ENCODE measurements at places on chromosomes 13 and 19.
A peak's percentile ranks its signal among the peaks of the same experiment; 100 is the strongest.

- DNase-seq = peak; percentile 38
Measured at GRCh38 chr19:19459073-19459472, 53.6 kb downstream of the GATAD2A start.

- peak; percentile 86 for DNase-seq
Measured at GRCh38 chr19:41144403-41144802, 30.2 kb downstream of the CYP2F1 start.

DNA sequence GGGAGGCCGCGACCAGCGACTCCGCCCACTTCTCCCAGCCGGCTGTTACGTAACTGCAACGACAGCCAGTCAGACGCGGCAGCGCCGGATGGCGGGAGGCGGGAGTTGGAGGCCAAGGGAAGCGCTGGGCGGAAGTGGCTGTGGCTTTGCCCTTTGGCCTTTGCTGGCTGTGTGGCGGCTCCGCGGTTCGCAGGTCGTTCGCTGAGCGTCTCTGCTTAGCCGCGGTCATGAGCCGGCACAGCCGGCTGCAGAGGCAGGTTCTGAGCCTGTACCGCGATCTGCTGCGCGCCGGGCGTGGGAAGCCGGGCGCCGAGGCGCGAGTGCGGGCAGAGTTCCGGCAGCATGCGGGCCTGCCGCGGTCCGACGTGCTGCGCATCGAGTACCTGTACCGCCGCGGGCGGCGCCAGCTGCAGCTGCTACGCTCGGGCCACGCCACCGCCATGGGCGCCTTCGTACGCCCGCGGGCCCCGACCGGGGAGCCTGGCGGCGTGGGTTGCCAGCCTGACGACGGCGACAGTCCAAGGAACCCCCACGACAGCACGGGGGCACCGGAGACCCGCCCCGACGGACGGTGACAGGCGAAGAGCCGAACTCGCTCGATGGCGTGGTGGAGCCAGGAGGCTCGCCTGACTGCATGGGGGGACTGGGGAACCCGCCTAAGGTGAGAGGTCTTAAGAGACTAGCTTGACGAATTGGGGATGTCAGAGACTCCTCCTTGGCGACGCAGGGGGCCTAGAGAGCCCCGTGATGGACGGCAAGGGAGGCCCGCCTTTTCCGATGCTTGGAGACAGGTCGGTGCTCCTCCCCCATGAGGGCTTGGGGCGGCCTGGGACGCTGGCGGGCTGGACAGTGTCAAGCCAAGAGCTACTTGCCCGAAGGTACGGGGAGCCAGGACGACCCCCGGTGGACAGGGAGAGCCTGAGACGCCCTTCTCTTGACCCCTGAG, at the start of gene SDHAF1:
Gene SDHAF1 (plus strand): TSS at position 141 of the 946 bp plus-strand sequence. CDS start 87 bp downstream, at position 228.
- peak; percentile 92 for DNase-seq

DNA sequence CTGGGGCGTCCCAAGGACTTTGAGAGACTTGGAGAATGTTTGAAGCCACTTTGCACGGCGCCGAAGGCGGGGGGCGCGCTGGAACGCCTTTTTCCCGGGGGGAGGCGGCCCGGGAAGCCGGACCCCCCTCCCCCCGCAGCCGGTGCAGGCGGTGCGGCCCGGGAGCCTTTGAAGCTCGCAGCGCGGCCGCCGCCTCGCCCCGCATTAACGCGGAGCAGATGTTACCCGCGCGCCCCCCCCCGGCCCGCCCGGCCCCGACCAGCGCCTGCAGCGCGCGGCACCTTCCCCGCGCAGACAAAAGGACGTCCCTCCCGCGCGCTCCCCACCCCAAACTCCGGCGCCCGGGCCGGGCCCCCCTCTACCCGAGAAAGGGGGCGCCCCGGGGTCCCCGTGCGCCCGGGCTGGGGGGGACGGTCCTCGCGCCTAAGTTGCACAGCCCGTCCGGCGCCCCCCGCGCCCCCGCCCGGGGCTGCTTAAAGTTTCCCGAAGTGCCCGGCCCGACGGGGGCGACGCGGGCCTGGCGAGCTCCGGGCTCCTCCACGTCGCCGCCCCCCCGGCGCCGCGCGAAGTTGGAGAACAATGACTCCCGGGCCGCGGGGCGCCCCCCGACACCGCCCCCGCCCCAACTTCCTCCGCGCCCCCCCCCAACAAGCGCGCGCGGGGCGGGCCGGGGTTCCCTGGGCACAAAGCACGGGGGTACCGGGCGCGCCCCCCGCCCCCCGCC, 685 bp downstream of the TCF3 start:
- peak; percentile 33 for DNase-seq

DNA sequence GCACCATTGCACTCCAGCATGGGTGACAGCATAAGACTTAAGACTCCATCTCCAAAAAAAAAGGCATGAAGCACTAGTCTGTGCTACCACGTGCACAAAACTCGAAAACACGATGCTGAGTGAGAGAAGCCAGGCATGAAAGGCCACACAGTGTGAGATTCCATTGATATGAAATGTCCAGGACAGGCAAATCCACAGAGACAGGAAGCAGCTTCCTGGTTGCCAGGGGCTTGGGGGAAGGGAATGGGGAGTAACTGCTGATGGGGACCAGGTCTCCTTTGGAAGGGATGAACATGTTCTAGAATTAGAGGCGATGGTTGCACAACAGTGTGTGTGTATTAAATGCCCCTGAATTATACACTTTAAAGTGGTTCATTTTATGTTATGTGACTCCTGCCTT, 15.9 kb upstream of the JUND start:
- no peak for DNase-seq

DNA sequence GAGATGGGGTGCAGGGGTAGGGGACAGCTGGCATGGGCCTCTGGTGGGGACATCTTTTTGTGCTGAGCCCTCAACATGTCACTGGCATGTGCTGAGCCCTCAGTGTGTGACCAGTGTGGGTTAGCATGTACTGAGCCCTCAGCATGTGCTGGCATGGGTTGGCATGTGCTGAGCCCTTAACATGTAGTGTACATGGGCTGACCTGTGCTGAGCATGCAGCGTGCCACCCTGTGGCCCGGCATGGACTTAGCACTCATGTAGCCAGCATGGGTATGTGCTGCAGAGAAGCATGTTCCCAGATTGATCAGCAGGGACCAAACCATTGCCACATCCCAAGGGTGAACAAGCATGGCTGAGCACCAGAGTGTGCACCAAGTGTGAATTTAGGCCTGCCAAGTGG, 11.5 kb downstream of the HIPK4 start:
- no peak for DNase-seq

- DNase-seq = no peak
Measured at GRCh38 chr13:113408562-113408961, 44.6 kb upstream of the GRTP1 start.
